Esophagus squamous epithelium (tissue), 5 donors: ENCODE measurements at places on chromosomes 12 and 14.

DNA sequence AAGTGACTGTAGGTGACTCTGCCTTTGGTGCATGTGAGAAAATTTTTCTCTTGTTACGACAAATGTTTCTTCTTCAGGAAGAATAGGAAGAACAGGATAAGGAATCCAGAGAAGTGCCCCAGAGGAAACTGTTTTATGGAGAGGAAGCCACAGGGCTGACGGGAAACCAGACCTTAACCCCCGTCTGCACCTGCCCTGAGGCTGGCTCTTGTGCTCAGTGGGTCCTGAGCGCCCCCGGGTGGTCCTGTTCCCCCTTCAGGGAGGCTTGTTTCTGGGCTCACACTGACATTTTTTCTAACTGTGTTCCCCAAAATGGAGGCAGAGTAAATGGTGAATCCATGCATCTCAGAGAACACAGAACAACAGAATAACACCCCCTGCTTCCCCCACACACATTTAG lies 691.8 kb downstream of the TMEM121 start:
- no peak for DNase-seq

- no peak for DNase-seq
These were observed 932.3 kb downstream of the DIO2 start for GRCh38 chr14:79278798-79279644.

DNA sequence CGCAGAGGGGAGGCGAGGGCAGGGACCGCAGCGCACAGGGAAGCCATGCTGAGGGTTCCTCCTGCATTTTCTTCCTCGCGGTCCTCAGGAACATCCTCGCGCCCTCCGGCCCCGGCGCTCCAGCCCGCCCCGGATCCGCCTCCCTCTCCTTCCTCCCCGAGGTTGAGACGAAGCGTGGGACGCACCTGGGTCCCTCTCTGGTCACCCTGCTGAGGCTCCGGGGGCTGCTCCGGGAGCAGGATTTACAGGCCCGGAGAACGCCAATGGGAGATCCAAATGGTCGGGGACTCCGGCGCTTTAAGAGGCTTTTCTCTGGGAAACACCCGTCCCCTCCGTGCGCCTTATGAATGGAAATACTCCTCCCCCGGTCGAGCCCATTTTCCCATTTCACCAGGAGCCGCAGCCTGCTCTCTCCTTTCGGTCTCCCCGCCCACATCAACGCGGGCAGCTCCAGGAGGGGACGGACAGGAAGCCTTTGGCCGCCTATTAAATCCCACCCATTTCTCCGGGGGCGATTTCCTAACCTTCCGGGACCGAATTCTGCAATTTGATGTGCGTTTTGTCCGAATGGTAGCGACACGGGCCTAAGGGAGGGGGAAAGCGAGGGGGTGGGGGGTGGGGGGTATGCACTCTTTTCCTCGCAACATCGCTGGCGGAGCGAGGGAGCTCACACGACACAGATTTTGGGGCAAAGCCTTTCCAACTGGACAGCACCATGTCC lies at the start of gene UNC79:
TSS of gene UNC79 (plus strand) at position 625 of the 721 bp plus-strand sequence. CDS start at position 716, 91 bp downstream.
- no peak for DNase-seq

GRCh38 chr12:58668871-58669270 lies 251.4 kb downstream of the LRIG3 start:
- DNase-seq, result no peak

DNA sequence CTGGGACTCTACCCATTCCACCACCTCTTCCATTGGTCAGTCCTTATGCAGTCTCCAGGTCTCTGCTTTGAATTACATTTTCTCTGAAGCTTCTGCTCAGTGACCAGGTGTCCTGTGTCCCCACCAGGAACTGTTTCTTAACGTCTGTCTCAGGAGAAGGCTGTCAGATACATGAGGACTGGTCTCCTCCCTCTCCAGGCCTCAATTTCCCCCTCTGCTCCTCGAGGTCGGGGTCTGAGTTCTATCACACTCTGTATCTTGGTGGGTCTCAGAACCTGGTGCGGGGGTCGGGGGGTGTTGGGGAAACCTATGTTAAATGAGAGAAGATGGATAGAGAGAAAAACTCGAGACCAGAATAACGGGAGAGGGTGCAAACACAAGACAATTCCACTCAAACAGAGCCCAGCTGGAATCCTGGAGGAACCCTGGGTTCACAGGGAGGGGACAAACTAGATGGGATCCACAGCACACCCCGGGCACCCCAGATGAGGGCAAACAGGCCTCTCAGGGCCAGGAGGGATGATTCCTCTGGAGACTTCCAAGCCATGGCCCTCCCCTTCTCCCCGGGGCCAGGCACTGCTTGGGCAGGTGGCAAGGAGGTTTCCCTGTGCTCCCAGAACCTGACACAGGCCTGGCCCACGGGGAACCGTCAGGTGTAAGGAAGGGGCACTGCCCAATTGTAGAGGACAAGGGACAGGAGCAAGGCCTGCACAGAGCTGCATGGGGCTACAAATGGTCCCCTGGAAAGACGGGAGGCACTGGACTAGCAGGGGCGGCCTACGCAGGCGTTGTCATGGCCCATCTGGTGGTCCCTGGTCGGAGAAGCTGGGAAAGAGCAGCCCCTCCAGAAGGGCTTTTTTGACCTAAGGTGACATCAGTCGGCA lies 313.2 kb upstream of the DIO3 start:
- DNase-seq, result no peak

GRCh38 chr12:5506295-5506694 lies 74.4 kb downstream of the NTF3 start:
- DNase-seq, result no peak

- DNase-seq, result no peak
These were observed 26.7 kb downstream of the ST8SIA1 start for GRCh38 chr12:22307811-22308210.

GRCh38 chr12:66725031-66725430 lies 46.2 kb upstream of the GRIP1 start:
- DNase-seq, result no peak

GRCh38 chr14:84209031-84209430 lies 1320.9 kb upstream of the FLRT2 start:
- DNase-seq, result no peak

DNA sequence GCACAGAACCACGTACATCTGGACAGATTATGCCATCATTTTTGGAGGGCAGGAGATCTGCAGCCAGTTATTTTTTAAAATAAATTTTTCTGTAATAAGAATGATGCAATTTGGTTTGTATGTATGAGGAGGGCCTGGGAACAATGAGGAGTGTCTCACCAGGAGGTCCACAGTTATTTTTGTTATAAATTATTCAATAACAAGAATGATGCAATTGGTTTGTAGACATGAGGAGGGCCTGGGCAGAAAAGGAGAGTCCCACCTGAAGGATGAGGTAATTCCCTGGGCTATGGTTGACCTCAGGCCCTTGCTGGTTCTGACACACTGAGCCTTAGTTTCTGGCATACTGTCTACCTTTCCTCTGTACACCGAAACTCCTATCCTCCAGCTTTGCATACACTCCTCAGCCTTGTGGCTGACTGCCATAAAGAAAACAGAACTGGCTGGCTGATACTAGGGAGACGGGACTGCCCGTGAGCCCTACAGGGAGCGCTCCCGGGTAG lies 9.0 kb upstream of the DCD start:
- DNase-seq, result no peak

DNA sequence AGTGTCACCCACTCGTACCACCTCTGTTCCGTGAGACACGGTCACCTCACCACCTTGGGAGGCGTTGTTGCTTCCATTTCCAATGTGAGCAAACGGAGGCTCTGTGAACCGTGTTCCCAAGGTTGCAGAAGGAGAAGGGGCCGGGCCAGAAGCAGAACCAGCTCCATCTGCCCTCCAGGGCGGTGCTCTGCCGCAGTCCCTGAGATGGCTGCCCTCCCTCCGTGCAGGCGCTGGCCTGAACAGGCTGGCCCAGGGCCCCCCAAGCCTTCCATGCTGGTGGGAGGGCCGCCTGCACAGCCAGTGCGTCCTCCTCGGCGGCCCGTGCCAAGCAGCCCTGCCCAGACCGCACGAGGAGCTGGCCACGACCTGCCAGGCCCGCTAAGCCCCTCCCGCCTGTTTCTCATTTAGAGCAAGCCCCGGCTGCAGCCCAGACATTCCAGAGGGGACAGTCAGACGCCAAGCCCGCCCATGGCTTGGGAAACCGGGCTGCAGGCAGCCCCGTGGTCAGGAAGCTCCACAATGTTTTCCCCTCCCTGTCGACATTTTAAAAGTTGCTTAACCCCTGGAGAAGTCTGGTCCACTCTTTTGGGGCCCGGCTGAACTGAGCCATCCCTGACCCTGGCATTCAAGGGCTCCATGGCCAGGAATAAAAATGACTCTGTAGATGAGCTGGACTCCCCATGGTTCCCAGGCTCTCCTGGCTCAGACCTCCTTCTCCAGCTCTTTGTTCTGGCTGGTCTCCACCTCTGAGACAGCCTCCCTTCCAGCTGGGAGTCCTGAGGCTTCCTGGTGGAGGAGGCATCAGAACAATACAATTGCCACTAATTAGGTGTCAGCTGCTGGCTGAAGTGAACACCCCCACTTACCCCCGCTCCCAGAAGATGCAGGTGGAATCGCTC lies 236.0 kb downstream of the BCL11B start:
- DNase-seq, result peak; percentile 25

- no peak for DNase-seq
These were observed 67.3 kb upstream of the HOXC13 start for GRCh38 chr12:53871367-53871766.
